Right cardiac atrium (tissue), 5 donors: ENCODE measurements at places on chromosomes 3 and 15. TPM values are rescaled to one million over a fixed set of nuclear protein-coding genes. Genes with fewer than 3 reads are reported as not detected.

DLL4 gene
- total RNA-seq, result 7.1 TPM

ISL2 gene
- not detected for total RNA-seq

CTXND1 gene
- 0.66 TPM for total RNA-seq

P4HTM gene
- 39.6 TPM for total RNA-seq

MRPL47 gene
- total RNA-seq, result 48.2 TPM
